Vagina (tissue), 2 donors: ENCODE measurements at places on chromosomes 3 and 15. TPM values are rescaled to one million over a fixed set of nuclear protein-coding genes. Genes with fewer than 3 reads are reported as not detected.

DNA sequence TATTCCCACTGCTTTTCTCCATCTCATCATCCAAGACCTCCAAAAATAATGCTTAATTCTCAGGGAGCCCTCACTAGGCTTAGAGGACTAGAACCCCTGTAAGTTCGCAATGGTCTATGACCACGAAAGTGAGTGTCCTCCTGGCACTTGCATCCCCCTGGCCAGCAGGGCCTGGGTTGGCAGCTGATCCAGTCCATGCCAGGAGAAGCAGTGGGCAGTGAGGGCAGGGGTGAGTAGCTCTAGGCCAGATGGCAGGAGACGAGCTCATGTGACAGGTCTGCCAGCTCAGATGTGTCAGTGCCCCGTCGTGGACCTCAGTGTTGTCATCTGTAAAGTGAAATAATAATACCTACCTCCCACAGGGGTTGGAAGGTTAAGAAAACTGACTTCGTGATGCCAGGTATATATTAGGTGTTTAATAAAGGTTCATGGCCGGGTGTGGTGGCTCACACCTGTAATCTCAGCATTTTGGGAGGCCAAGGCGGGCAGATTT lies 11.1 kb downstream of the GP5 start:
- no peak for DNase-seq

DNA sequence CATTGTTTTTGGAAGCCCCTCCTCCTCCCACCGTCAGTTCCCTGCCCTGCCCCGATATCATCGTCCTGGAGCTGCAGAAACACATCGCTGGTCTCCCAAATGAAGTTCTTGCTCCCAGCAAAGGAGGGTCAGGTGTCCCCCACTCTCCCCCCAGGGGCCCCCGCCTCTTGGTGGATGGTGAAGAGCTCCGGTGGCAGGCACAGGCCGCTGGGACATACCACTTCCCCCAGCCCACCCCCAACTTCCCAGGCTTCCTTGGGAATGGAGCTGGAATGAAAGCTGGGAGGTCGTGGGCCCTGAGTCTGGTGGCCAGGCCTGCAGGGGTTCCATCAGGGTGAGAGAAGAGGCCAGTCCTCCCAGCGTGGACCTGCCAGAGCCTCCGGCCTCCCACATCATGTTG lies 137.7 kb downstream of the CHSY1 start:
- DNase-seq: no peak

GRCh38 chr3:122770521-122771202 lies 23.0 kb downstream of the HSPBAP1 start:
- DNase-seq: no peak

DNA sequence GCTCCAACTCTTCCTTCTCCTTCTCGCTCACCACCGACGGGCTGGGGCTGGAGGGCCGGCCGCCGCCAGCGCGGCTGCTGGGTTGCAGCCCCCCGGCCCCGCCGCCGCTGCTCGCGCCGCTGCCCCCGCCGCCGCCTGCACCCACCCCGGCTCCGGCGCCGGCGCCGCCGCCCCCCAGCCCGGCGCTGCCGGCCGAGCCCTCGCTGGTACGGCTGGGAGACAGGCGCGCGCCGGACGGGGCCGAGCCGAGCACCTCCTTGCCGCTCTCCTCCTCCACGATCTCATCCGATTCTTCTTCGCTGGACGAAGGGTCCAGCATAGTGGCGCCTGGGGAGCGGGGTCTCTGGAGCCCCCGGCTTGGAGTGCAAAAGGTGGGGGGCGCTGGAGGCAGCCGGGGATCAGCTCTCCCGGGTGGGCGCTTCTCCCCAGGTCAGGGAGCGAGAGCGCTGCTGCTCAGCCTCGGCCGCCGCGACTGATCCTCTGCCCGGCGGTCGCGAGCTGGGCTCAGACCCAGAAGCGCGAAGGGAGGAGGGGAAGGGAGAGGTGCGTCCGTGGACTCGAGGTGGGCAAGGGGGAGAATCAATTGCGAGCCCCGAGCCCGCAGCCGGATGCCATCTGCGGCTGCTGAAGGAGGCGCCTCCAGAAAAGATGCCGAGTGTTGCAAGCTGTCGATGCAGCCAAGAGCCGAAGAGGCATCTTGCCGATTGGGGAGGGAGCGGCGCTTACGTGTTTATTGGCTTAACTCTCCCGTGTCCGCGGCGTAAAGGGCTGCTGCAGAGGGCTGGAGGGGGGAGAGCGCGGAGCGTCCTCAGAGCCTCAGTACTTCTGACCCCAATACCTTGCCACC lies at the start of gene CADPS:
Gene CADPS, minus strand, starts transcription at position 706 of the 847 bp plus-strand sequence. Its CDS starts 387 bp downstream, at position 319.
- no peak for DNase-seq

DNA sequence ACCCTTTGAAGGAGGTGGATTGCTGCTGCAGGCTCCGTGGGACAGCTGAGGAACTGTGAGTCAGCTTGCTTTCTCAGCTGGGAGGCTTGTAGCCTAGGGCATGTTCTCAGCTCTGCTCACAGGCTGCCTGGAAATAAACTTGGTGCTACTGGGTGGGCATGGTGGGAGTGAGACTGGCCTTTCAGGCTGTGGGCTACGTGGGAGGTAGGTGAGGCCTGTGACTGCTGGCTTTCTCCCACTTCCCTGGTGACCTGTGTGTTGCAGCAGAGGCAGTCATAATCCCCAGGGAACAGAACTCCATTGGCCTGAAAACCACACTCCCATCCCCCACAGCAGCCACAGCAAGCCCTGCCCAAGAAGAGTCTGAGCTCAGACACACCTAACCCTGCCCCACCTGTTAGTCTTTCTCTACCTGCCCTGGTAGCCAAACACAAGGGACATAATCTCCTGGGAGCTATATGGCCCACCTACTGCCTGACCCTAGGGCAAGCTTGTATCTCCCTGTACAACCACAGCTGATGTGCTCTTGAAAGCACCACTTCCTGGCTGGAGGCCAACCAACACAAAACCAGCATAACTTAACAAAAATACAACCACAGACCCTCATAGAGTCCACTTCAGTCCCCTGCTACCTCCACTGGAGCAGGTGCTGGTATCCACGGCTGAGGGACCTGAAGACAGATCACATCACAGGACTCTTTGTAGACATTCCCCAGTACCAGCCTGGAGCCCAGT lies 236.5 kb downstream of the SQOR start:
- DNase-seq: no peak

DNA sequence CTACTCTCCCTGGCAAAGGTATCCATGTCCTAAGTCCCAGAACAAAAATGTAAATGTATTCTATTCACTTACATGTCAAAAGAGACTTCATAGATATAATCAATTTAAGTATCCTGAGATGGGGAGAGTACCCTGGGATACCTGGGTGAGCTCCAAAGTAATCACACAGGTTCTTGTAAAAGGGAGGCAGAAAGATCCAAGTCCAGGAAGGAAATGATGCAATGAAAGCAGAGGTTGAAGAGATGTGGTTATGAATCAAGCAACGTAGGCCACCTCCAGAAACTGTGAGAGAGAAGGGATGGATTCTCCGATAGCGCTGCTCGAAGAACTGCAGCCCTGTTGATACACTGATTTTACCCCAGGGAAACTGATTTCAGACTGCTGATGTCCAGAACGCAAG lies 93.9 kb upstream of the VGLL3 start:
- DNase-seq: no peak

GRCh38 chr3:173913974-173914421 lies 516.5 kb downstream of the NLGN1 start:
- DNase-seq: no peak

GRCh38 chr3:71062037-71062932 lies 521.2 kb downstream of the FOXP1 start:
- DNase-seq: no peak

- DNase-seq: no peak
Observed at GRCh38 chr3:41207355-41207754, 8.1 kb downstream of the CTNNB1 start.

DNA sequence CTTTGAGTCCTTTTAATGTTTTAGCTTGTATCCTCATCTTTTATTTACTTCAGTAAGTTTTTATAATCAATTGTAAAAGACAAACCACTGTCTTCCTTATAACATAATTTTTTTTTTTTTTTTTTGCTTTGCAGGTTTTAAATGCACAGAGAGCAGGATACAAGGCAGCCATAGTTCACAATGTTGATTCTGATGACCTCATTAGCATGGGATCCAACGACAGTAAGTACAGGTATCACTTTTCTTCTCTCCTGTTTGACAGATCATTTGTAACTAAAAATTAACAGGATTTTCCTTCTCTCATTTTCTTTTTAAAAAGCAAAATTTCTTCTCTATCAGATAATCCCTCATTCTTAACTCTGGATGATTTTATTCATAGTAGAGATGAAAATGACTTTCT lies 75.4 kb downstream of the PFN2 start:
- no peak for DNase-seq

- DNase-seq: no peak
Observed at GRCh38 chr3:126076140-126076539, 7.8 kb downstream of the SLC41A3 start.

GRCh38 chr3:8563146-8563545 lies 61.5 kb downstream of the LMCD1 start:
- no peak for DNase-seq

- peak; percentile 87 for DNase-seq
Observed at GRCh38 chr3:194985031-194985578, 285.9 kb downstream of the XXYLT1 start.

DNA sequence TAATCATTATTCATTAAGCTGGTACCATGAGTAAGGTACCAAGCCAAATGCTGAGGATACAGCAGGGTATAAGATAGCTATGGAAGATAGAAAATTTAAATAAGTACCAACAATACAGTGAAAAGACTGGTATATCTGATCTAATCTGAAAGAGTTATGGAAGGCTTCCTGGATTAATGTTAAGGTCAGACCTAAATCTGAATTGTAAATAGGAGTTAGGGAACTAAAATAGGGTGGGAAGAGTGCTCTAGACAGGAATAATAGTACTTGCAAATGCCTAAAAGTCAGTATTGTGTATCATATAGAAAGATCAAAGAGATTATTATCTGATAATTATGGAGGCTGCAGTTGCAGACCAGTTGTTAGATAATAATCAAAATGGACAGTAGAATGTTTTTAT lies 2.6 kb upstream of the ACKR4 start:
- DNase-seq: no peak

GRCh38 chr3:107323723-107324122 lies 53.5 kb upstream of the CCDC54 start:
- DNase-seq: no peak

GRCh38 chr3:52771334-52771681 lies 568 bp upstream of the NEK4 start:
- no peak for DNase-seq

- DNase-seq: no peak
Observed at GRCh38 chr3:21163956-21164355, 587.1 kb downstream of the ZNF385D start.

DNA sequence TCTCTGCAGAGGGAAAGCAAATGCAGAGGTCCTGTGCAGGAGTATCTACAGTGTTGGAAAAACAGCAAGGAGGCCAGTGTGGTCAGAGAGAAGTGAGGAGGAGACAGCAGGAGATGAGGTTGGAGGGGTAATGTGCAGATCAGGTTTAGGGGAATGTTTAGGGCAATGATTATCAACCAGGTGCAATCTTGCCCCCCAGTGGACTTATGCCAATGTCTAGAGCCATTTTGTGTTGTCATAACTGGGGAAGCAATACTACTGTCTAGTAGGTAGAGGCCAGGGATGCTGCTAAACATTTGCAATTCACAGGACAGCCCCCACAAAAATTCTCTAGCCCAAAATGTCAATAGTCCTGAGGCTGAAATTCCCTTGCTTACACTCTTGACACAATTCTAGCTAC lies 13.1 kb downstream of the CCDC191 start:
- no peak for DNase-seq

DNA sequence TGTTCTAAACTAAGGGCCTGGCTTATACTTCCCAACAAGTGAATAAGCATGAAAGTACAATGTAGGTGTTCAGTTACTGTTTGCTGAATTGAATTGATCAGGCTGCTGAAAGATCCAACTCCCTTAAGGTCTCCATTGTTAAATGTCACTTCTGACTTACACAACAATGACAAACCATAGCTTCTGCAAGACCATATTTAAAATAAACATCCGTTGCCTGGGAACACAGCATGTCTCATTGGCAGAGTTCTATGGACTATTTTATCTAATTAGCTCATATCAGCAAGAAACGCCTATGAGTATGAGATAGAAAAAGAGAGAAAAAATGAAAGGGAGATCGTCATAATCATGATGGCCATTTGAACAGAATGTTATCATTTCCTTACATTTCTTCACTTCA lies 605.4 kb downstream of the FGF12 start:
- no peak for DNase-seq

DNA sequence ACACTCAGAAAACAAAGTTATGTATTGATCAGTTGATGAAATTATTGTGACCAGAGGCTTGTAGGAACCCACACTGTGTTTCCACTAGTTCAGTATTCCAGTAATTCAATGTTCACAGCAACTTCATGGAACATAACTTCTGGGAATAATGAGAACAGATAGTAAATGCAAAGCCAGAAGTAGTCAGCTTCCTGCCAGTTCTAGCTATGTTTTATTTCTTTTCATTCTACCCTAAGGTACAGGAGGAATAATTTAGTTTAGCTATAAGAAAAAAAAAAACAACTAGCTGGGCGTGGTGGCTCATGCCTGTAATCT lies 48.6 kb downstream of the ARHGEF26 start:
- no peak for DNase-seq

GRCh38 chr15:40088929-40089755 lies 19.5 kb downstream of the BMF start:
- DNase-seq: no peak

DNA sequence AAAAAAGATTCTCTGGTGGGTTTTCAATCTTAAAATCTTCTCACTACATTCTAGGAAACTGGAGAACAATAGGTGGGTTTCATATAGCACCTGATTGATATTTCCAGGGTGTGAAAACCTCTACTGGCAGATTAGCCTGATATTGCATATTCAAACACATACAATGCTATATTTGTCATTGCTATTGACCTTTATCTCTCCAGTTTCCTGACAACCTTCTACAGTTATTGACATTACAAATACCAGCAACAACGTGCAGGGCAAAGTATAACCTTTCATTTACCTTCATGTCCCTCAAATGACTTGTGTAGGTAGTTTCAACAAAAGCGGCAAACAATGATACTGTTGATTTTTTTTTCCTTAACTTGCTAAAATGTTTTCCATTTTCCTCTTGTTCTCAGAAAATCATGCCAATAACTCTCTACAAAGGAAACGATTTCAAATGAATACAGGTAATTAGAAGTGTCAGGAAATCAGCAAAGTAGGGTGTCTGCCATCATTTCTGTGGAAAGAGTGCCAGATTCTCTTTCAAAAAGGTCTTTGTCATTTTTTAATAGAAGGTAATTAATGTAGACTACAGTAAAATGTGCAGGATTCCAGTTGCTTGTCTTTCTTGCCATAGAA lies 72.6 kb upstream of the CDIN1 start:
- no peak for DNase-seq

- DNase-seq: no peak
Observed at GRCh38 chr15:93035953-93036810, 52.8 kb downstream of the RGMA start.

The RETNLB gene
- total RNA-seq: not detected

The SLCO3A1 gene
- 65.8 TPM for total RNA-seq

The KBTBD13 gene
- not detected for total RNA-seq

The SMCO1 gene
- total RNA-seq: not detected

The RABL3 gene
- total RNA-seq: 12.8 TPM

The SLC15A2 gene
- total RNA-seq: 0.49 TPM

The MCF2L2 gene
- total RNA-seq: 2.0 TPM

The KLHL6 gene
- 1.7 TPM for total RNA-seq

The STXBP5L gene
- 0.98 TPM for total RNA-seq

The ALS2CL gene
- 134 TPM for total RNA-seq

The AADACL2 gene
- 0.49 TPM for total RNA-seq

The ACOX2 gene
- total RNA-seq: 24.8 TPM

The GOLGA6A gene
- total RNA-seq: 0.25 TPM

The TTC23 gene
- total RNA-seq: 64.1 TPM

The GRM7 gene
- 2.0 TPM for total RNA-seq
